ENCODE measurements at places on chromosomes 3 and 15. TPM values are rescaled to one million over a fixed set of nuclear protein-coding genes. Genes with fewer than 3 reads are reported as not detected.

DNA sequence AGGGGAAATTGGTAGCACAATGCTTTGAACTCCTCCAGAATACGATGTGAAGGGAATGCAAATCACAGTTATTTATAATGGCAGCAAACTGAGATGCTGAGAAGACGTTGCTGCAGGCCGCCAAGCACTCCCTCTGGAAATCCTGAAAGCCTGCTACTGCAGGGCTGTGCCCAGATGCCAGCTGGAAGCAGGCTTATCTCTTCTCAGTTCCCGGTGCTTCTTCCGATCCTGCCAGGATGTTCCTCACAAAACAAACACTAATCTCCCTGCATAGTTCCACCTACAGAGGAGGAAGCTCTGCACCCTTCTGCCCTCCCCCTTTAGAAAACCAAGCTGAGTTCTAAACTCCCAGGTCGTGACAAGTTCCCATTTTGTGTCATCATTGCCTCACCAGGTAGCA lies 201.7 kb upstream of the BCL6 start:
- no peaks in the 10 kb centered on the region for H3K36me3 ChIP-seq
- no peak for DNase-seq
- H3K27ac ChIP-seq = no peak overlapping the region
- H3K27me3 ChIP-seq = no peaks in the 10 kb centered on the region

GRCh38 chr15:98737159-98737558 lies 88.8 kb downstream of the IGF1R start:
- H3K36me3 ChIP-seq = 0 out of 2 replicates have a peak, but pooled peaks cover 4% of the 10 kb centered on the region
- no peak overlapping the region for H3K4me3 ChIP-seq
- peaks cover 34% of the 10 kb centered on the region for H3K4me1 ChIP-seq

Gene PLSCR4
- 7.8 TPM for total RNA-seq

Gene SIDT1
- total RNA-seq = not detected

GRCh38 chr3:99248913-99249312 lies 347.4 kb upstream of the DCBLD2 start:
- no peaks in the 10 kb centered on the region for H3K36me3 ChIP-seq
- H3K27ac ChIP-seq = no peak overlapping the region
- H3K4me3 ChIP-seq = no peak overlapping the region

- no peak for DNase-seq
- no peaks in the 10 kb centered on the region for H3K36me3 ChIP-seq
- H3K27ac ChIP-seq = no peak overlapping the region
- no peaks in the 10 kb centered on the region for H3K27me3 ChIP-seq
These were observed 576.2 kb downstream of the TUSC7 start for GRCh38 chr3:117285737-117286136.

GRCh38 chr3:65669163-65669875 lies 369.4 kb downstream of the MAGI1 start:
- H3K27ac ChIP-seq = no peak overlapping the region
- H3K4me3 ChIP-seq = no peak overlapping the region
- DNase-seq = no peak
- H3K36me3 ChIP-seq = no peaks in the 10 kb centered on the region
- no peaks in the 10 kb centered on the region for H3K4me1 ChIP-seq

DNA sequence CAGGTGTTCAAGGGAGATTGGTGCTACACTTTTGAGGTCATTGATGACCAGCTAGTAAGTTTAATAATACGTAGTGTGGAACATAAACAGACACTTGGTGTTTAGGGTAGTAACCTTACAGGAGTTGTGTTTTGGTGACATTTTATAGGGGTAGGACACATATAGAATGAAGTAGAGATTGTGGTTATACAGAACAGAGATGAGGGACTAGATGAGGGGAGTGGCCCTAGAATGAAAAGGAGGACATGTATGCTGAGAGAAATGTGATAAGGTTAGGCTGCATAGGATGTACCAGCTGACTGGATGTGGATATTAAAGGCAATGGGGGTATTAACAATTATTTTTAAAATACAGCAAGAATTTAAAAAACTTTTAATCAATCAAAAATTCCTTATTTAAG lies 8.0 kb downstream of the MBNL1 start:
- peaks cover 26% of the 10 kb centered on the region for H3K36me3 ChIP-seq
- peaks cover 58% of the 10 kb centered on the region for H3K4me1 ChIP-seq
- H3K27ac ChIP-seq = no peak overlapping the region
- no peak for DNase-seq

DNA sequence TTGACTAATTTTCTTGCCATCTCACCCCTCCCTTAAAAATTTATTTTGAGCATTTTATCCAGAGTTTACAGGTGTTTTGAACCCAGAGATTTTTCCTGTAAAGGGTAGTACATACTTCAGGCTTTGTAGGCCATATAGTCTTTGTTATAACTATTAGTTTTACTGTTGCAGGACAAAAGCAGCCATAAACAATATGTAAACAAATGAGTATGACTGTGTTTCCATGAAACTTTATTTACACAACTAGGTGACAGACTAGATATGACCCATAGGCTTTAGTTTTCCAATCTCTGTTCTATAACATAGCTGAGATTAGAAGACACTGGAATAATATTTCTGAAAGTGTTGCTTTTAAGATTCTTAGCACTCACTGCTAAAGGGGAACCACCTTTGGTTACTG lies 587.9 kb downstream of the PDCD6IP start:
- no peaks in the 10 kb centered on the region for H3K4me1 ChIP-seq
- no peak for DNase-seq
- no peaks in the 10 kb centered on the region for H3K27me3 ChIP-seq
- no peak overlapping the region for H3K27ac ChIP-seq
- no peaks in the 10 kb centered on the region for H3K36me3 ChIP-seq

DNA sequence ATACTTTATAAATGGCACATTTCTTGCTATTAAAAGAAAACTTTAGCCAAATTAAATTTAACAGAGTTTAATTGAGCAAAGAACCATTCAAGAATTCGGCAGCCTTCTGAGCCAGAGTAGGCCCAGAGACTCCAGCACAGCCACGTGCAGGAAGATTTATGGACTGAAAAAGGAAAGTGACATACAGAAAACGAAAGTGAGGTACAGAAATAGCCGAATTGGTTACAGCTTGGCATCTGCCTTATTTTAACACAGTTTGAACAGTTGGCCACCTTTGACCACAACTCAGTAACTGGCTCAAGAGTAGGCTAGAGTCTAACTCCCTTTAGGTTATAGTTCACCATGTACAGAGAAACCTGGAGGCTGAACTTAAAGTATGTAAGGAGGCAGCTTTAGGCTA lies 17.6 kb downstream of the CFAP44 start:
- H3K36me3 ChIP-seq = no peaks in the 10 kb centered on the region
- H3K4me1 ChIP-seq = no peaks in the 10 kb centered on the region
- DNase-seq = no peak
- H3K27ac ChIP-seq = no peak overlapping the region
- no peak overlapping the region for H3K4me3 ChIP-seq

Gene MUSTN1
- not detected for total RNA-seq

Gene CLDN18
- total RNA-seq = not detected

- H3K4me3 ChIP-seq = no peak overlapping the region
- no peak overlapping the region for H3K27ac ChIP-seq
- no peak for DNase-seq
These were observed 9.5 kb downstream of the TMEM44 start for GRCh38 chr3:194623449-194624290.

Gene TTLL13
- not detected for total RNA-seq

- H3K27ac ChIP-seq = no peak overlapping the region
- no peak for DNase-seq
- no peaks in the 10 kb centered on the region for H3K36me3 ChIP-seq
- no peak overlapping the region for H3K4me3 ChIP-seq
- peaks cover 12% of the 10 kb centered on the region for H3K4me1 ChIP-seq
These were observed 90.2 kb upstream of the TGFBR2 start for GRCh38 chr3:30516238-30516637.

Gene GMNC
- not detected for total RNA-seq

Gene SLC9C1
- total RNA-seq = not detected

GRCh38 chr3:35971686-35972085 lies 332.4 kb downstream of the ARPP21 start:
- H3K27ac ChIP-seq = no peak overlapping the region
- no peak for DNase-seq
- H3K4me1 ChIP-seq = no peaks in the 10 kb centered on the region
- H3K27me3 ChIP-seq = no peaks in the 10 kb centered on the region
- no peaks in the 10 kb centered on the region for H3K36me3 ChIP-seq

Gene C3orf38
- 19.0 TPM for total RNA-seq

Gene EPHA6
- not detected for total RNA-seq

- no peak overlapping the region for H3K27ac ChIP-seq
- H3K4me1 ChIP-seq = peaks cover 22% of the 10 kb centered on the region
- DNase-seq = no peak
- H3K36me3 ChIP-seq = no peaks in the 10 kb centered on the region
These were observed 59.1 kb downstream of the CCNL1 start for GRCh38 chr3:157100608-157101396.

GRCh38 chr15:96325541-96326327 lies 4.8 kb upstream of the NR2F2 start:
- peak overlapping the region; percentile 55 for H3K4me3 ChIP-seq
- no peaks in the 10 kb centered on the region for H3K27me3 ChIP-seq
- H3K36me3 ChIP-seq = no peaks in the 10 kb centered on the region
- DNase-seq = no peak
- peak overlapping the region; percentile 78 for H3K27ac ChIP-seq

- H3K4me3 ChIP-seq = no peak overlapping the region
- DNase-seq = no peak
- H3K27me3 ChIP-seq = no peaks in the 10 kb centered on the region
- no peaks in the 10 kb centered on the region for H3K4me1 ChIP-seq
These were observed 597.5 kb upstream of the ROBO2 start for GRCh38 chr3:76442374-76442915.
